ENCODE measurements at places on chromosomes 16 and 17. TPM values are rescaled to one million over a fixed set of nuclear protein-coding genes. Genes with fewer than 3 reads are reported as not detected.

IGF2BP1 gene
- 0.02 TPM for total RNA-seq

PCGF2 gene
- 32.6 TPM for total RNA-seq

UBALD1 gene
- total RNA-seq, result 28.0 TPM

ENPP7 gene
- not detected for total RNA-seq

STXBP4 gene
- total RNA-seq, result 10.2 TPM

ESRP2 gene
- 48.8 TPM for total RNA-seq

ZSCAN10 gene
- total RNA-seq, result 1.4 TPM

NACA2 gene
- not detected for total RNA-seq

HS3ST3A1 gene
- 10.4 TPM for total RNA-seq

OTOP2 gene
- not detected for total RNA-seq

ITPRIPL2 gene
- total RNA-seq, result 53.7 TPM

HOXB8 gene
- not detected for total RNA-seq

PDILT gene
- total RNA-seq, result not detected

KRT10 gene
- 116 TPM for total RNA-seq

BICDL2 gene
- total RNA-seq, result 0.23 TPM

APOBR gene
- total RNA-seq, result 0.10 TPM

NXPH3 gene
- total RNA-seq, result not detected

CNP gene
- total RNA-seq, result 46.2 TPM

MEFV gene
- total RNA-seq, result 0.49 TPM

ACSM5 gene
- 0.54 TPM for total RNA-seq

NCOR1 gene
- 138 TPM for total RNA-seq

CLDN6 gene
- total RNA-seq, result not detected

HSD17B2 gene
- 2.1 TPM for total RNA-seq

CENPX gene
- total RNA-seq, result 35.6 TPM
